ENCODE measurements at places on chromosomes 3 and 15.
A peak's percentile ranks its signal among the peaks of the same experiment; 100 is the strongest.

GRCh38 chr3:151384741-151385174 lies at the start of gene P2RY12:
Gene P2RY12 (minus strand): TSS chr3:151384753. CDS start chr3:151338845, 45,908 bp downstream.
- no peak for DNase-seq

DNA sequence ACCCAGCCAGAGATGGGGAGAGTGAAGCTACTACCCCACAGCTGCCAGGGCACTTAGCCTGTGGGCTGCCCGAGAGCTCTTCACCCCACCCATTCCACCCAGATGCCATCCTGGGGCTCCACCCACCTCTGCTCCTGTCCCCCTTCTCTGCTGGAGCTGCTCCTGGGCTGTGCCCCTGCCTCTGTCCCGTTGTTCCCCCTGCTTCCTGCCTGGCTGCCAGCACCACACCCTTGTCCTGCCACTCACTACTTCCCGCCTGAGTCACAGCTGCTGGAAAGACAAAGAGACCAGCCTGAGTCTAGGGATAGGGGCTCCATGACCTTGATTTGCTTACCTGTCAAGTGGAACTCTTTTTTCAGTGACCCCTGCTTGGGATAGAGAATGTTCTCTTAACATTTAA lies 12.4 kb downstream of the GNAI2 start:
- no peak for DNase-seq

- no peak for DNase-seq
Observed at GRCh38 chr3:144557515-144557914, 585.9 kb downstream of the DIPK2A start.

DNA sequence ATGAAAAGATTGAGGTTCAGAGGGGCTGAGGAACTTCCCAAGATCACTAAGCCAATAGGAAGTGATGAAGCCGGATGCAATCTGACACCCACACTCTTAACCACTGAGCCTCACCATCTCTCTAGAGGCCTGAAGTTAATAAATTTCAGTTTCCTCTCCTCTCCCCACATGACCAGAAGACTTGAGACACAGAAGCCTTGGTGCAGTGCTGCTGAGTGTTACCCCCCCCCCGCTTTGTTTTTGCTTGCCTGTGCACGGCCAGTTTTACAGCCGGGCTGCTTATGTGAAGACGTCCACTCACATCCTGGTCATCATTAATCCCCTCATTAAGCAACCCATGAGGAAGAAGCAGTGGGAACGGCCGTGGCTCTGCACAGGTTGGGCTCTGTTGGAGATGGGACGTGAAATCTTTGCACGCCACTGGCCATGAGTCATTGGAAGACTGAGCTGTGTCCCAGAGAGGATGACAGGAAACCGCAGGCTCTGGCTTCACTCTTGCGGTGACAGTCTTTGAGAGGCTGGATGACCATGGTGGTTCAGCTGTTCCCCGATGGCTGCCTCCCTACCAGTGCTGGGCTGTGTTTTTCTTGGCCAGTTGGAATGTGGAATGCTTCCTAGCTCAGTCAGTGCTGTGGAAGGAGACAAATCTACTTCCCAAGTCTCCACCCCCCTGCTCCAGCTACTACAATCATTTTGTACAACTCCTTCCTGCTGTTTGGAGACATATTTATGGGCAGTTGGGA lies 232.6 kb upstream of the LRTM1 start:
- no peak for DNase-seq

DNA sequence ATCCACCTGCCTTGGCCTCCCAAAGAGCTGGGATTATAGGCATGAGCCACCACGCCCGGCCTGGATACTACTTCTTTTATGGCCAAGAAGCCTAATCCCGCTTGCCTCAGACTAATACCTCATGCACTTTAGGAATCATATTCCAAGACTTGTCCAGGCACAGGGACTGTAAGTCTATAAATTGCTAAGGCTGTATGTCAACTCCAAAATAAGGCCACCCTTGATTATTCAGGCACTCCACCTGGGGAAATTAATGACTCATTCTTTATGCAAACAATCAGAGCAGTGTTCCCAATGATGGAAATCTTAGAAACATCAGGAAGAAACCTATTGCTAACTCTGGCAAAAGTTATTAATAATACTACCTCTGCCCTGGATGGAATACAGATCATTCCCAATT lies 98.4 kb downstream of the ERC2 start:
- DNase-seq, result no peak

DNA sequence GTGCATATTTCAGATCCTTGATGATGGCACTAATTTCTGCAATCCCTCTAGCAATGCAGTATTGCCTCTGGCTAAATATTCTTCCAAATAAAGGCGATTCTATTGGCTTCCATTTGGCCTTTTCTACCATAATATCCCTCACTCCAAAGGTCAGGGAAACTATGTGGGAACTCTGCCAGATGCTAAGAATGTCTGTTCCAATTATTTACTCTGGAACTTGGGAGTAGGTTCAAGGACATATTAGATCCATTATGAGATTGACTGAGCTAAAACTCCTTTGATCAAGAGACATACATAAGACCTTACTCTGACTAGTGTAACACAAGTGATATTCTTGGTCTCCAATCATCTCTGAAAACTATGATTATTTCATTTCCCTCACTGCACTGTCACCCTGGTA lies 674.5 kb upstream of the NECTIN3 start:
- DNase-seq, result no peak

DNA sequence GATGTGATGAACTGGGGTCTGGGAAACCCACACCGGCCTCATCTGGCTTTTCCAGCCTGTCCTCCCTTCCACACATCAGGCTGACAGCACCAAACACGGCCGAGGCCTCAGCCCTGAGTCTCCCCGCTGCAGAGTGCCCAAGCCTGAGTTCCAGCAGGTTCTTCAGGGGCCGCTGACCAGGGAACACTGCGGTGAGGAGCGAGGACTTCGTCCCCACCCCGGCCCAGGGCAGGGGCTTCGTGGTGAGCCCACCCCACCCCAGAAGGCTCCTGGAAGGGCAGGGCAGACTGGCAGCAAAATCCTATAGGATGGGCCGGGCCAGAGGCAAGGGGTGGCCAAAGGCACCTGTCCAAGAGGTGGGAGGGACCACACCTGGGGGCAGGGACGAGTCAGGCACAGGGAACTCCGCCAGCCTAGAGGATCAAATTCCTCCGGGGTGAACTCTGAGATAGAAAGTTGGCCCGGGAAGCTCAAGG lies at the start of gene SLC51A:
Gene SLC51A (plus strand): TSS at position 446 of the 476 bp plus-strand sequence. CDS start 179 bp downstream, outside the sequence.
- no peak for DNase-seq

- DNase-seq, result no peak
Observed at GRCh38 chr3:160098926-160099626, 110.4 kb downstream of the IL12A start.

GRCh38 chr3:111592143-111592542 lies 3.0 kb downstream of the ZBED2 start:
- DNase-seq, result no peak

DNA sequence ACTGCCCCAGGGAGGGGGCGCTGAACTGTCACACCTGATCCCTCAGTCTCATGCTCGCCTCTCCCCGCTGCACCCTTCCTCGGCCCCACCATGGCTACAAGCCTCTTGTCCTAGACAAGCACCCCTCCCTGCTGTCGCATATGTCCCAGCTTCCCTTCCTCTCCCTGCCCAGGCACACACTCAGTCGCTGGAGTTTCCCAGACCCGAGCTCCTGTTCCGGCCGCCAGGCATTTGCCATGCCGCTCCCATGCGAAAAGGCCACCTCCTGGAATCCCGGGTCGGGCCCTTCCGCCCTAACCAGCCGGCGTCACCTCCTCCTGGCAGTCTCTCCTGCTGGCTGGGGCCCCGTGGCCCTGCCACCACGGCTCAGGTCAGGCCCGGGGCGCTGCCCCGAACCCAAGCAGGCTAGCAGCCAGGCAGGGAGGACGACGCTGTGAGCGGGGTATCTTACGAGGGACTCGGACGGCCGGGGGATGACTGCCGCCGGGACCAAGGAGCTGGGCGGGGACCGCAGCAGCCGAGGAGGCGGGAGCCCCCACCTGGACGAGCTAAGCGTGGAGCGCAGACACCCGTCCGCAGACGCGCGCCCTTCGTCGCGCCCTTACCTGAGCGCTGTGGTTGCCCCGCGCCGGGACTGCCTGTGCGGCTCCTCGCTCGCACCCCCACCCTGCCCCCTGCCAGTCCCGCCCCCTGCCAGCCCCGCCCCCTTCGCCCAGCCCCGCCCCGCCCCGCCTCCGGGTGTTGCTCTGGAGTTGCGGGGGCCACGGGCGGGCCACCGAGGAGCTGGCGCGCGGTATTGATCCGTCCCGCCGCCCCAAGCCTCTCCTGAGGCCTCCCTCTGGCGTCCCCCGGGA lies at the start of gene ALS2CL:
Gene ALS2CL (minus strand): TSS at position 642 of the 854 bp plus-strand sequence. CDS start 4,239 bp downstream, outside the sequence.
- peak; percentile 67 for DNase-seq

DNA sequence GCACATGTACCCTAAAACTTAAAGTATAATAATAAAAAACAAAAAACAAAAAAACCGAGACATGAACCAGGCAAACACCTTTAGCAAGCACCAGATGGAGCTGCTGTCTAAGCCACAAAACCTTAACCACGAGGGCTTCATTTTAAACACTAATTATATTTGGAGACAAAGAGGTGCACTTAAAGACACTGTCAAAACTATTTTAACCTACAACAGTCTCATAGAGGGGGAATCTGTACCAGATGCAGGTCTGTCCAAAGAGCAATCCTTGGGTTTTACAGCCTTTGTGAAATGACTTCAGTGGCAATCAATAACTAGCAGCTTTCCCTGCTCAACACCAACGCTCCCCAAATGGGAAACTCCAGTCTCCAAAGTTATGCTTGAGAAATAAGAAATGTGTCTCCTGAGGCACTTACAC lies 115.7 kb upstream of the TSPAN3 start:
- peak; percentile 12 for DNase-seq

DNA sequence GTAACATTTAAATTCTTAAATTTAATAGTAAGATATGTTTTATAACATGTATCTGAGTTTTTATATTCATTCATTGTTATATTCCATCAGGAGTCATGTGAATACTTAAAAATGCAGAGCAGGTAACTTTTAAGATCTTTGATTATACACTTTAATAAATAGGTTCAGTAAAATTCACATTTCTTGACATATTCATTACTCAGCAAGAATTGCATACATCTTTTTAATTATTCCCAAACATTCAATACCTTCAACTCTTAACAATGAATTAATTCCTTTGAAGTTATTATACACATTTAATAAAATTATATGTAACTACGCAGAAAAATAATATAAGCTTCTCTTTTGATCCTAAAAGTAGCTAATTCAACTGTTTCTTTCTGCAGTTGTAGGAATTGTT lies 105.4 kb downstream of the CNTN4 start:
- DNase-seq, result no peak

GRCh38 chr3:189962466-189962865 lies 158.2 kb downstream of the P3H2 start:
- no peak for DNase-seq

- no peak for DNase-seq
Observed at GRCh38 chr3:123291404-123291803, 89.7 kb downstream of the SEC22A start.

GRCh38 chr3:164375995-164376394 lies 702.3 kb downstream of the SI start:
- DNase-seq, result no peak

DNA sequence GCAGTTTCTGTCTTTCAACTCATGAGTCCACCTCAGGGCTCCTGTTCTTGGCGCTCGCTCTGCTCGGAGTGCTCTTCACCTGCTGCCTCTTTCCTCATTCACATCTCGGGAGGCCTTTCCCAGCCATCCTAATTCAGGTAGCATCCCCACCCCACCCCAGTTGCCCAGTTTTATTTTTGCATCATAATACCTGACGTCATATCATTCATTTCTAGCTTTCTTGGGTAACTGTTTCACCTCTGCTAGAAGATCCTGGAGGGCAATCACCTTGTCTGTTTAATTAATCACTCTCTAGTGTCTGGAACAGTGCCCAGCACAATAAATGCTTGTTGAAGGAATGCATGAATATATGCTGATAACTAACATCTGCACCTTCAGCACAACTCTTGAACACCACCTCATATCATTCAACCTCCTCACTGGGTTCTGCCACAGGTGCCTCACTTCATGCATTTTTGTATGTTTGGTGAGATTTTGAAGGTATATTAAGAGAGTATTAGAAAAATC lies 7.6 kb downstream of the NUSAP1 start:
- no peak for DNase-seq

DNA sequence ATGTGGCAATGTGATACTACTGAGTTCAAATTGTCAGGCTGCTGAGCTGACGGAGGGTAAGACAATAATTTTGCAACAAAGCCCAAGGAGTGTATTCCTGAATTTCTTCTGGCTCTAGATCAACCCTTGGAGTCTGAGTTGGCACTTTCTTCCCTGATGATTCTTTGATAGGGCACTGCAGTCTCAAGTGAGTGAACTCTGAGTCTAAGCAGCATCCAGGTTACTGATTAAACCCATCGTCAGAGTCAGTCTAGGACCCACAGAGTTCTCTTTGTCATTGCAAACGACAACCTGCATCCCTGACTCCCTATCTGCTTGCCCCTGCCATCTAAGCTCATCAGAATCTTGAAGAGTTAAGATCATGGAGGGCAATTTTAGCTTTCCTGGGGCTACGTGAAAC lies 58.6 kb downstream of the MME start:
- no peak for DNase-seq

DNA sequence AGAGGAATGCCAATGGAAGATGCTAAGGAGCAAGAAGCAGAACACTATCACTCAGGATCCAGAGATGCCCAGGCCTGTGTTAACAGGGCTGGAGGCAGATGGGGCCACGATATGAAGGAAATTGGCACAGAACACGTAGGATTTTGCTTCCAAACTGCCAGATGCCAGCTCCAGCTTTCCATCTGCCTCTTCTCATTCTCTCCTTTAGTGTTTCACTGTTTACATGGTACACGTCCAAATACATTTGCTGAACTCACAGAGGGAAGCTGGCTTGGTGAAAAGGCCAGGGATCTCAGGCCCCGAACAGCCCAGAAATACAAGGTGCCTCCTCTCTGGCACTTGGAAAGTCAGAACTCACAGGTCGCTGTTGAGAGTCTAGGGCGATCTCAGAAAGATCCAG lies 187.0 kb downstream of the NTRK3 start:
- DNase-seq, result no peak

DNA sequence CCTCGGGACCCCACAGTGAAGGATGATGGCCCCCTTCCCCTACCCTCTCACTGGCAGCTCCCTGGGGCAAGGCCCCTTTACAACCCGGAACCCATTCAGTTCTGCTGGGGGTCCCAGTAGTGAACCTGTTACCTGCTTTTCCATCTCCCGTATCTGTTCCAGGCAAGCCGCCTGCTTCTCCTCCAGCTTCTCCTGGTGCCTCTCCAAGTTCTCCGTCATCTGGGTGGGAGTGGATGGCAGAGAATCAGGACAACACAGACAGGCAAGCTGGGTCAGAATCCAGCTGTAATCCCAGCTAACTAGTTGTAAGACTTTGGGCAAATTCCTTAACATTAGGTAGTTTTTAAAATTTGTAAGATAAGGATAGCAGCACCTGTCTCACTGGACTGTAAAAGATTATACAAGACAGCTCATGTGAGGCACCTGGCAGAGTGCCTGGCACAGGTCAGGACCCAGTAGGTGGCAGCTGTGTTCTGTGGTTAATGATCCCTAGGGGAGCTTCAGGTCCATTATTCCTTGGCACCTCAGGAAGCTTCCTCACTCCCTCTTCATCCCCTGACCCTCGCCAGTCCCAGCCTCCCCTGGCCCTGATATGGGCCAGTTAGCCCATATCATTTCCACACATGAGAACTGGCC lies 6.4 kb upstream of the ANKRD63 start:
- no peak for DNase-seq

All from CD4-positive, alpha-beta T cell treated with Interleukin-2 at 100 ng/mL for 4 hours (primary cell).